ENCODE measurements at places on chromosomes 2 and 18.

GRCh38 chr2:33477473-33478468, 1.3 kb downstream of the RASGRP3 start:
- DNase-seq, result peak; percentile 11

GRCh38 chr2:188607501-188607900, 315.8 kb downstream of the GULP1 start:
- no peak for DNase-seq

- DNase-seq, result no peak
Measured at GRCh38 chr18:50429207-50429948, 54.5 kb downstream of the SKA1 start.

DNA sequence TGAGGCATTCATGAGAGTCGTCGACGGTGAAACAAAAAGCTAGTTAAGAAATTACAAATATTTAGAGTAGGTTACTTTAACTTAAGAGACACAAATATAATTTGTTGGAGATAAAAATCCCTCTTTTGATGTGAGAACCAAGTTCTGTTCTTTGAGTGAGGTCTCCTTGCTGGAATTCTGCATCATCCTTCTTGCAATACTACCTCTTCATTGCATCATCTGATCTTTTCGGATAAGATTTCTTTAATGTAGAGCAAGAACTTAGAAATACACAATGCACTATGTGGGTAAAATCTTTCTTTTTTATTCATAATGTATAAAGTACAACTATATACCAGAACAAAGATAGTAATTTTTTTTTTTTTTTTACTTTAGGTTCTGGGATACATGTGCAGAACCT, 118.4 kb downstream of the ARL4C start:
- no peak for DNase-seq

DNA sequence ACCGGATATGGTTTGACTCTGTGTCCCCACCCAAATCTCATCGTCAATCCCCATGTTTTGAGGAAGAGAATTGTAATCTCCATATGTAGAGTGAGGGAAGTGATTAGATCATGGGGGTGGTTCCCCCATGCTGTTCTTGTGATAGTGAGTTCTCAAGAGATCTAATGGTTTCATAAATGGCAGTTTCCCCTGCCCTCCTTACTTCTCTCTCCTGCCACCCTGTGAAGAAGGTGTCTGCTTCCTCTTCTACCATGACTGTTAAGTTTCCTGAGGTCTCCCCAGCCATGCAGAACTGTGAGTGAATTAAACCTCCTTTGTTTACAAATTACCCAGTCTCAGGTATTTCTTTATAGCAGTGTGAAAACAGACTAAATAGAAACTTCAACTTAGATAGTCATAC, 69.5 kb downstream of the SESTD1 start:
- no peak for DNase-seq

DNA sequence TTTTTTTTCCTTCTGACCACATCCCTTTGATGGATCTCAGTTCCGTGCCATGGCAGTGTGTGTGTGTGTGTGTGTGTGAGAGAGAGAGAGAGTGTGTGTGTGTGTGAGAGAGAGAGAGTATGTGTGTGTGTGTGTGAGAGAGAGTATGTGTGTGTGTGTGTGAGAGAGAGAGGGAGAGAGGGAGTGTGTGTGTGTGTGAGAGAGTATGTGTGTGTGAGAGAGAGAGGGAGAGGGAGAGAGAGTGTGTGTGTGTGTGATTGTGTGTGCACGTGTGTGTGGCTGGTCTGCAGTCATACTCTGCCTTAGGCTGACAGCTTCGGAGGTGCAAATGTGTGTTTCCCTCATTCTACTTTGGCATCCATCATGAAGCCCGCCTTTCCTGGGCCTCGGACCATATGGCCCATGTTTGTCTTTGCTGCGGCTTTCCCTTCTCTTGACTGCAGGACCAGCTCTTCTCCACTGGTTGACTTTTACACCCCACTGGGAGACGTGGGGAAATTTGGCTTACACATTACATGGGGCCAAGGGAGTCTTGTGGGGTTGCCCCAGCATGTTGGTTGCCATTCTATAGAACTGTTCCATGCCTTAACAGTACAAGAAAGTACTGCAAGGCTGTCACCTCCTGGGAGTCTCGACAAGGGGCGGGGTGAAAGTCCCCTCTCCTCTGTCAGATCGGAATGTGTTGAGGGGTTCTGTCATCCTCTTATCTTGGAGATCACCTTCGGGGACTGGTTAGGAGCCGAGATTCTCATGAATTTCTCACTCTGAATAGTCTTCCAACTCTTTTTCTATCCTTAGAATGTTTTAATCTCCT, 21.6 kb downstream of the TSN start:
- no peak for DNase-seq

- peak; percentile 4 for DNase-seq
Measured at GRCh38 chr2:44237221-44237620, 38.1 kb upstream of the SLC3A1 start.

DNA sequence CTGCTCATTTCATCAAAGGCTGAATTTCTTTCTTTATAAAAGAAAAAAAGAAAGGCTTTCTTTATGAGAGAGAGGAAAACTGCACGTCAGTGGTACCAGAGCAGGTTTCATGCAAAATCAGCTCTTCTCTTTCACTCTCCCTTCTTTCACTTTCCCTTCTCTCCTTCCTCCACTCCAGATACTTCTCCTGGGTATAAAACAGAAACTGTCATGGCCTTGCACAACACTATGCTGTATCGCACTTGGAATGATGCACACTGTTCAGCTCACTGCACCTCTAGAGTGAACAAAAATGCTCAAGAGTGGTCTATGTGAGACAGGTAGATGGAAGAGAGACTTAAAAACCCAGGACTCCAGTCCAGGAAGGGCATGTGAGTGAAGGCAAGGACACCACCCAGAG, 73.8 kb downstream of the KLF7 start:
- DNase-seq, result no peak

DNA sequence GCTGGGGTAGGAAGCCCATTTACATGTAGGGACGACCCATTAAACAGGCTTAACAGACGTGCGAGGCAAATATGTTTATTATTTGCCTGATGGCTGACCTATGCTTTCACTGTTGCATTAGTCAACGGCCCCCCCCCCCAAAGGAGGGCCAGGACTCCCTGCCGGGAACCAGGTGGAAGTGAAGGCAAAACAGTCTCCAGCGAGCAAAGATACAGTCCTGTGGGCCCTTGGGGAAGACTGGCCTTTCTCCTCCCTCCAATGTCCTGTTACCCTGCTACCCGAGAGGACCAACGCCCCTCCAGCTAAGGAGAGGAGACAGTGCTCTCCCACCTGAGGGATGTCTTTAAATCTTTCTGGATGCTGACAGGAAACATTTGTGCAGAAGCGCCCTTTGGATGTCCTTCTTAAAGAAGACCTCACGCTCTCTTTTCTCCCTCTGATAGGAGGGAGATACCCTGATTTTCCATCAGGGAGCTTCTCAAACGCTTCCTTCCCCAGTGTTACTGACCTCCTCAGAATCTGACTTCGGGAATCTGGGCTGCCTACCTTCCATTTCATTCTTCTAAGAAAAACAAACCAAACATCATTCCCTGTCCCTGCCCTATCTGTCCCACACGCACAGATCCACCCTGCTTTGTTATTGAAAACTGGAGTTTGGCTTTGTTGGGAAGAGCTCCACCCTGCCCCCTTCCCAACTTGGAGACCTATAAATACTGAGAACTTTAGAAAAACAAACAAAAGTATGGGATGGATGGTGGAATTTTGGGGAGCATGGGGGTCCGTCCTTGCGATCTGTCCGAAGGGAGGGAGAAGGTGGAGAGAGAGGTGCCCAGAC, 135.9 kb upstream of the SIX3 start:
- DNase-seq, result no peak

- no peak for DNase-seq
Measured at GRCh38 chr18:29874519-29875098, 1167.9 kb downstream of the DSC3 start.

DNA sequence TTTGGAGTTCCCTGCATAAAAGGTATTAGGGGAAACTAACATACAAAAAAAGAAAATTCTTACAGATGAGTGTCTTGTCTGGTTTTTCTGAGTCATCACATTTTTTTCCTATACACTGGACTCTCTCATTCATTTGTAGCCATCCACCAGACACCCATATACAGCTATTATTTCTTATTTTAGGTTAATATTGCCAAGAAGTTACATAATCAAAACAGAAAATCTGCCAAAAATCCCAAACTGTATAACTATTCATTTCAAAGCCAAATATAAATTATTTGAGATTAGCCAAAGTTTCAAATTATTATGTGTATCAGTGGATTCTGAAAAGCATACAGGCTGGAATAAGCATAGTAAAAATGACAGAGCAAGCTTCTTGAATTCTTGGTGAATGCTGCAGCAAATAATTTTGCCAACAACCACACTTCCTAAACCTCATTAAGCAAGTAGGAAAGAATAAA, 191.2 kb downstream of the NCKAP5 start:
- no peak for DNase-seq

DNA sequence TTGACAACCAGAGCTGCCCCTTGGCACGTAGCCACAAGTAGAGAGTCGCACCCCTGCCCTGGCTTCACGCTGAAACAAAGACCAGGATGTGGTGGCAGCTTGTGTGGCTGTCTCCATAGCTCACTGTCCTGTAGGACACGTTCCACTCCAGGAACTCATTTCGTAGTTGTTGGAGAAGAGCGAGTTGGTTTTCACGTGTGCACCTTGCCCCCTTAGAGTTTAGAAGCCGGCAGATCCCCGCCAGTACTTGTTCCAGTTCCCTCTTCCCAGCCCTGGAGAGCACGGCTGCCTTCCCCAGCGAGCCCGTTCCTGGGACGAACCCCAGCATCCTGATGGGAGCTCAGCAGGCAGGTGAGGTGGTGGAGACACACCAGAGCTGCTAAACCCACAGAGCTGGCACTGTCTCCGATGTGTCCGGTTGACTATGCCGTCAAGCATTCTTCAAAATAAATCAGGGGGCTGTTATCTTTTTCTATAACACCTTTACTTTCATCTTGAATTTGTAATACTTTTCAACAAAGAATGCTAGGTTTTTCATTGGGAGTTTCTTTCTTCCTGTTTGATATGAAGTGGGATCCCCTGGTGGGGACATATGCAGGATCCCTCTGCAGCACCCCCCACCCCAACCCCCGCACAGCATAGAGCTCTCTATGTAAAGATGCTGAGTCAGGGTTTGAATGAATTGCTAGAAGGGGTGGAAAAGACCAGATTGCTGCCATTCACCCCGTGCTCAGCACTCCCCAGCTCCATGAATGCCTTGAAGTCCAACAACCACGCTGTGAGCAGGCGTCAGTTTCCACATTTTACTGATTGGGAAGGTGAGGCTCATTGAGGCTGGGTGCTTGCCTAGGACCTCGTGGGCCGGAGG, 44.5 kb downstream of the GREB1 start:
- no peak for DNase-seq

DNA sequence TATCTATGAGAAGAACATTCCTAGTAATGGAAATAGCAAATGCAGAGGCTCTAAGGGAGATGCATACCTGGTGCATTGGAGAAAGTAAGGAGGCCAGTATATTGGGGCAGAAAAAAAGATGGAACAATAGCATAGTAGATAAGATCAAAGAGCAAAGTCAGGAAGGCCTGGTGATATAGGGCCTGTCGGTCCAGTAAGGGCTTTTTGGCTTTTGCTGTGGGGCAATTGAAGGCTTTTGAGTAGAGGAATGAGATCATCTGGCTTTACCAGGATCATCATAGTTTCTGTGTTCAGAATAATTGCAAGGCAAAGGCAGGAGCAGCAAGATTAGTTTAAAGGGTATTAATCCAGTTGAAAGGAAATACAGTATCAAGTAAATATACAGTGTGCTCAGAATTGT, 111.8 kb downstream of the EHBP1 start:
- no peak for DNase-seq

DNA sequence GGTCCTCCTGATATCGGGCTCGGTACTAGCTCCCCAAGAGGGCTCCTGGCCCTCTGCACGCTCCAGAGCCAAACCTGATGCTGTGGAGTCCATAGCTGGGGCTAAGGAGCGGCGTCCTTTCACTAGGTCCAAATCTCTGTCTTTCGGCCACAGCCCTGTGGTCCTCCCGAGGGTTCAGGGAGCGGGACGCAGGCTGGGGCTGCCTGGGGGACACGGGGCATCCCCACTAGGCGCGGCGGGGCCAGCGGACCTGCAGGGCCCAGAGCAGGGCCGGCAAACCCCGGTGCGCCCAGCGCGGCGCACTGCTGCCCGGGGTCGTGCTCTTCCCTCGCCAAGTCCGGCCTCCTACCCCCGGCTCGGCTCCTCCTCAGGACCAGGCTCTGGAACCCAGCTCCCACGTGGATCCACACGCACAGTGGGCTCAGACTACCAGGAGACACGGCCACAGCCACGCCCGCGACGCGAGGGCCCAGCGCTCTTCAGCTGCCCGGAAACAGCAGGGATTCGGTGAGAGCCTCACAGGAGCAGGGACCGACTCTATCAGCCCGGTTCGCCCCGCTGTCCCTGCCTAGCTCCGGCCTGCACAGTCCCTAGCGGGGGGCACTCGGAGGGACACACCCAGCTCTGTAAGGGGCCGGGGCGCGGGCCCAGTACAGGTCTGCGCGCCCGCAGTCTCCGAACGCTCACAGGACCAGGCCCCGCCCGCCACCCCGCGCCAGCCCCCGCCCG, 593 bp downstream of the ZNF514 start:
- no peak for DNase-seq

DNA sequence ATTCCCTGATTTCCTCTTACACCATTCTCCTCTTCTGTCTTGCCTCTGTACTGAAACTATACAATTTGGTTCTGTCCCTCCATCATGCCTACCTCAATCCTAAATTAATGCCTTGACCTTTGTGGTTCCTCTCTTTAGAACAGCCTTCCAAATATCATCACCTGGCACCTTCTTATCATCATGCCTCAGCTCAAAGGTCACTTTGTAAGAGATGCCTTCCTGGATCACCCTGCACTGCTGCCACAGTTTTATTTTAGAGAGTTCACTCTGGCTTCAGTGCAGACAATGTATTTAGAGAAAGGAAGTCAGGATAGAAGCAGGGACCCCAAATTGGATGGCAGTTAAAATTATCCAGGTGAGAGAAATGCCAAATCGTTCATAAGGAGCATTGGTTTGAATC, 64.5 kb downstream of the LRRTM4 start:
- DNase-seq, result no peak

GRCh38 chr2:152407806-152408205, 72.8 kb downstream of the FMNL2 start:
- DNase-seq, result no peak

DNA sequence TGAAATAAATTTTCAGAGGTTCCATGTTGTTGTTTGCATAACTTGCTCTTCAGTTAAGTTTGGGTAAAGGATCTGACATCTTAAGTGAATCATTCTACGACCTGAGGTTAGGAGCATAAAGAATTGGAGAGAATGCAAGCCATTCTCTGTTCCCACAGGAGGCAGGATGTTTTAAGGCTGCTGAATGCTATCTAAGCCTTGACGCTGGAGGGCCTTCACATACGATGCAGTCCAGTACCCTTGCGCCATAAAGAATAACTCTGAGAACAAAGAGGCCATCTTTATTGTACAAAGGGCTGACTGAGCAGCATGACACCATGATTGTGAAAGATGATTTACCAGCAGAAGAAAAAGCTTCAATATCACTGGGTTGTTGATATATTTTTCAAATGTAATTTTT, 198.4 kb downstream of the NYAP2 start:
- no peak for DNase-seq

- DNase-seq, result no peak
Measured at GRCh38 chr2:188785490-188785889, 188.7 kb upstream of the COL3A1 start.

Measured in stimulated activated CD4-positive, alpha-beta T cell treated with anti-CD3 and anti-CD28 coated beads, Interleukin-4, amount 100 ng/mL, for 1 hour (primary cell).